ENCODE measurements at places on chromosomes 6 and 20.

- DNase-seq = no peak
These were observed 664 bp upstream of the TPBG start for GRCh38 chr6:82362878-82363427.

- DNase-seq = peak; percentile 69
These were observed 15.0 kb downstream of the FITM2 start for GRCh38 chr20:44296011-44296410.

- DNase-seq = no peak
These were observed 16.6 kb upstream of the CALHM6 start for GRCh38 chr6:116444575-116444974.

DNA sequence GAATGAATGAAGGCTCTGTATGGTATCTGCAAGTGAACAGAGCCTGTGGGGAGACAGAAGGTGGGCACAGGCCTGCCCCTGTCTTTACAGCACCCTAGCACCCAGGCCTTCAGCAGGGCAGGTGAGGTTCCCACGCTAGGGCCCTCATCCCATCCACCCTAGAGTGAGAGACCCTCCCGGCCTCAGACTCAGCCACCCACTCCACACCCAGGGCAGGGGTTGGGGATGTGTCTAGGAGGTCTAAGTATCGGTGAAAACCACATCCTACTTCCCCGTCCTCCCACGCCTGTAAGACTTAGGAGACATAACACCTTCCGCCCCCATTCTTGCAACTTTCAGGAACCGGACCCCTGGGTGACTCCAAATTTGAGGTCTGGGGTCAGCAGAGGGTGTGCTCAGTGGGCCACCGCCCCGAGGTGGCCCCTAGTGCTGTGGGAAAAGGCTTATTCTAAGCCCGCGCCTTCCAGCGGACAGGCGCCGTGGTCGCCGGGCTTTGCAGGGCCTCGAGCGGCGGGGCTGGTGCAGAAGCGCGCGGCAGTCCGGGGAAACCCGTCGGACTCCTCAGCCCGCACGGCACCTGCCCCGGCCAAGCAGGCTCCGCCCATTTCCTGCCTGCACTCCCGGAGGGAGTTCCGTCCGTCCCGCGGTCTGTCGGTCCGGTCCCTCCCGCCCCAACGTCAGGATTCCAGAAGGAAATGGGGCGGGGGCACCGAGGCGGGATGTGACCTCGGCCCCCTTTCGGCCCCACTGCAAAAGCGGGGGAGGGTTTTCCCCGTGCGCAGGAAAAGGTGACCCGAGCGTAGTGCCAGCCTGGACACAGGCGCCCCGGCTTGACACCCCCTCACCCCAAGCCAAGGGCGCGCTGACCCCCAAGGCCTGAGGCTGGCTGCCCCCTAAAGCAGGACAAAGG, 868 bp downstream of the SAMD10 start:
- DNase-seq = peak; percentile 50

GRCh38 chr6:20846602-20847028, 312.4 kb downstream of the CDKAL1 start:
- no peak for DNase-seq

GRCh38 chr20:37345339-37346235, at the start of gene SRC:
Gene SRC (plus strand): TSS chr20:37346140. CDS start chr20:37384154, 38,014 bp downstream.
- DNase-seq = no peak

DNA sequence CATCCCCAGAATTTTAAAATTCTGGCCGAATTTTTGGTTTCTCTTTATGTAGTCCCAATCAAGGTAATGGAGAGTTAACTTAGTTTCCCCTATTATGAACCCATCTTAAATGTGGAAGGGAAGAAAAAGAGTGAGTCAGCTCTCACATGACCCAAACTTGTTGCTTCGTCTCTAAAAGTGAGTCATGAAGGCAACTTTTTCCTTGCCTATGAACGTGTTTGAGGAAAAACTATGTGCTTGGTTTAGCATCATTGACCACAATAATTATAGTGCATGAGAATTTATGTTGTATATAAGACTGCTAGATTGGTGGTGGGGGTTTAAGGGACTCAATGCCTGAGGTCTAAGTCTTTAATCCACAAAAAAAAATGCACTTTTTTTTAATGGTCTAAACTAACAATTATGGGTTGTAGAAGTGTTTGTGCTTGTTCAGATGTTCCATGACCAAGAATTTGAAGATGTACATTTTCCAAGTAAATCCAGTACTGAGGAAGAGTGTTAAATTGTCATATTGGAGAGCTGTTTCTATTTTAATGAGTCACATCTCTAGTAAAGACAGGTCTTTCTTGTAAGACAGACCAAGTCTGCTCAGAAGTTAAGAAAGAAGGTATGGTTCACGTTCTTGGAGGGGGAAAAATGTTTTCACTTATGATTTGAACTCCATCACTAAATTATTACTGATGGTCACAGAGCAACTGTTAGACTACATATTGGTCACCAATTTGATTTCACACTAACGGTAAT, 409.9 kb upstream of the MARCKS start:
- no peak for DNase-seq
